ENCODE measurements at places on chromosomes 16 and 17.
A peak's percentile ranks its signal among the peaks of the same experiment; 100 is the strongest.

DNA sequence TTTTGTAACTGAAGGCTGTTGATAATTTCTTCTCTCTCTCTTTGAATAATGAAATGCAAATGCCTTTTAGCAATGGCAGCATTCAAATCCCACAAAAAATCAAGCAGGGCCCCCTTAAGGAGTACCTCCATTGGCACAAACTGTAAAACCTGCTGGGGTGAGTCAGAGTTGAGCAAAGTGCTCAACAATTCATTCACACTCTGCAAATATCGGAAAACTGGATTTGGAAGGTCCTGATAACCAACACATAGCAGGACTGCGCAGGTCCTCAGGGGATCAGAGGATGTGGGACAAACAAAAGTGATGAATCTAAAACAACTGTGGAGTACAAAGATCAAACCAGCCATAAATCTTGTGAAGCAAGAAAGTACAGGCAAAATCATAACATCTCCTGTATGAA is 5.6 kb downstream of the CMTR2 start:
- DNase-seq, result no peak

- DNase-seq, result no peak
Observed at GRCh38 chr17:44008205-44008909, 3.9 kb downstream of the NAGS start.

- no peak for DNase-seq
Observed at GRCh38 chr17:82330322-82331239, 3.0 kb downstream of the SECTM1 start.

DNA sequence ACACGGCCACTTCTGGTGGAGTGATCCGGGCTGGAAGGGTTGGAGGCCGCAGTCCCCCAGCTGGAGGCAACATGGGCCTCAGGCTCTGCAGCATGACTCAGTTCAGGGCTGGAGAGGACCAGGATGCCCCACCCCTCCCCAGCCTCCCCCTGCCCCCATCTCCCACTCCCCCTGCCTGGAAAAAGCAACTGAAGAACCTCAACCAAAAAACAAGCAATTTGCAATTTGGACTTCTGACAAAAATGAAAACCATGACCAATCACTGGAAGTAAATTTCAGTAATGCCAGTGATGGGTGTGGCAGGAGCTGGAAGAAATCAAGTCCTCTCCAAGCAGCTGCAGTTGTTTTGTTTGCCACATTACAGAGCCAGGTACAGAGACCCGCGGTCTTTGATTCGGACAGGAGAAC is 6.6 kb upstream of the MIF4GD start:
- DNase-seq, result no peak

- DNase-seq, result no peak
Observed at GRCh38 chr17:61538480-61538879, 52.5 kb downstream of the NACA2 start.

- no peak for DNase-seq
Observed at GRCh38 chr17:8913879-8914278, 46.4 kb upstream of the PIK3R6 start.

- peak; percentile 38 for DNase-seq
Observed at GRCh38 chr16:10971560-10971961, 27.2 kb downstream of the CLEC16A start.

DNA sequence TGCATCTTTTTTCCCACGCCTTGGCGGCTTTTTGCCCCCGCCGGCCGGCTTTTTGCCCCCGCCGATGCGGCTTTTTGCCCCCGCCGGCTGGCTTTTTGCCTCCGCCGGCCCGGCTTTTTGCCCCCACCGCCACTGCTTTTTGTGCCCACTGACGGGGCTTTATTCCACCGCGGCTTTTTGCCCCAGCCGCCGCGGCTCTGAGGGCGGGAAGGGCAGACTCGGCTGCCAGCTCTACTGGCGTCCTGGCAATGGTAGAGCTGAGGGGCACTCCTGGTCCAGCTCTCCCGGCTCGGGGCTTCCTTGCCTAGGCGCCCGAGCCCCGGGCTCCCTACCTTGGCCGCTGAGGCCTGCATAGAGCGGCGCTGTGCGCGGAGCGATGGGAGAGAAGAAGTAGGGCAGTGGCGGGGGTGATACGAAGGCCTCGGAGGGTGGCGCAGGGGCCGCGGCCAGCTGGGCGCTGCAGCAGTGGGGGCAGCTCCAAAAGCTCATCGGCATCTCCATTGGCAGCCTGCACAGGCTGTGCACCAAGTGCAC is 591.4 kb downstream of the TP53TG3F start:
- no peak for DNase-seq

Measured in activated gamma-delta T cell treated with Interleukin-2 at 50 U/mL for 16 hours (primary cell).